Body of pancreas (tissue), 4 donors: ENCODE measurements at places on chromosomes 12 and 14. TPM values are rescaled to one million over a fixed set of nuclear protein-coding genes. Genes with fewer than 3 reads are reported as not detected.

DNA sequence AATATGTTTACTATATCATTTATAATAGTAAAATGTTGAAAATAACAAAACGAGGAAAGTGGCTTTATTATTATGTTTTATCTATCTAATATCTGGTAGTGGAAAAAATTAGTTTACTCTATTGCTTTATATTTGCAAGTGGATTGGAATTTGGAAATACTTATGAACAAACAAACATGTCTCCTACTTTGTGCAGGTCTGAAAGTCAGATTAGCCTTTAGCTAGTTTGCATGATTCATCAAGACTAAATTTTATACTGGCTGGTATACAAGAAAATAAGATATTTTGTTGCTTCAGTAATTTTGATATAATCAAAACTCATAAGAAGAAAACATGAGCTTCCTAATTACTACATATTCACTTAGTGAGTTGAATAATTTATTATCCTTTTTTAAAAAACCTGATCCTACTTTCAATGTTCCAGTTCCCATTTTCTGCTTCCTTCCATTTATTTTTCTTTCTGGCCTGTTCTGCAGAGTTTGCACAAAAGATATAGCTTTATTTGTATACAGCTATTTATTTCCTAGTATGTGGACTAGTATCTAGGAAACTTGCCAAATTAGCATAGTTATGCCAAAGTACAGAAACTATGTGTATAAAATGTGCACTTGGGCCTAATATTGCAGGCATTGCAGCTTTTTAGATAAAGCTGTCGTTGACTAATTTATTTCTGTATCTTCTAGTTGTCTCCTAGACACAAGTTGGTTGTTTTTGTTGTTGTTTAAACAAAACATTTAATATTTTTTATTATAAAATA lies 122.0 kb downstream of the AKAP6 start:
- no peak overlapping the region for H3K27ac ChIP-seq
- DNase-seq = no peak
- H3K27me3 ChIP-seq = no peaks in the 10 kb centered on the region
- no peaks in the 10 kb centered on the region for H3K36me3 ChIP-seq
- no peak overlapping the region for H3K4me3 ChIP-seq

The SCN8A gene
- 4.9 TPM for total RNA-seq

The DGKA gene
- total RNA-seq = 128 TPM

The HOTAIR gene
- total RNA-seq = not detected

The LRRC10 gene
- total RNA-seq = not detected
